ENCODE measurements at places on chromosomes 7 and 10. TPM values are rescaled to one million over a fixed set of nuclear protein-coding genes. Genes with fewer than 3 reads are reported as not detected.

DNA sequence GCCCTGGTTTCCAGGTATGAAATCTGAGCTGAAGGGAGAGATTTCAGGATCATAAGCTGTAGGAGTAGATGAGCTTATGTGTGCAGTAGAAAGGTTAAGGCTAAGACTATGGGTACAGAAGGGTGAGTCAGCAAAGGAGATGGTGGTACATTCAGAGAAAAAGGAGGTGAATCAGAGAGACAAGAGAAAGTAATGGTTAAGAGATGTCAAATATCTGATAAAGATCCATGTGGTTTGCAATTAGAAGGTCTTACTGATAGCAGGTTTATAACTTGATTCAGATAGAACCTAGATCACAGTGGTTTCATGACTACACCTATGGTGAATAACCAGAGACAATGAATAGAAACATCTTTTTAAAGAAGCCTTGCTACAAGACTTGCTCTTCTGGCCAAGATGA lies 4.5 kb upstream of the NPY start:
- DNase-seq: no peak

- DNase-seq: no peak
These were observed 113.7 kb downstream of the CDK14 start for GRCh38 chr7:90709501-90710465.

GRCh38 chr10:74936577-74937265 lies 110.3 kb downstream of the KAT6B start:
- no peak for DNase-seq

GRCh38 chr7:30172451-30172850 lies 37.7 kb downstream of the MTURN start:
- no peak for DNase-seq

- DNase-seq: no peak
These were observed 6.6 kb downstream of the PDIA4 start for GRCh38 chr7:149021725-149022062.

Gene HOXA6
- 0.42 TPM for total RNA-seq

Gene RPP38
- total RNA-seq: 13.2 TPM
